ENCODE measurements at places on chromosomes 2 and 18.

- no peak for DNase-seq
These were observed 285.7 kb downstream of the TCF4 start for GRCh38 chr18:55302167-55302833.

- DNase-seq = no peak
These were observed 371.7 kb downstream of the TNS1 start for GRCh38 chr2:217631115-217631514.

DNA sequence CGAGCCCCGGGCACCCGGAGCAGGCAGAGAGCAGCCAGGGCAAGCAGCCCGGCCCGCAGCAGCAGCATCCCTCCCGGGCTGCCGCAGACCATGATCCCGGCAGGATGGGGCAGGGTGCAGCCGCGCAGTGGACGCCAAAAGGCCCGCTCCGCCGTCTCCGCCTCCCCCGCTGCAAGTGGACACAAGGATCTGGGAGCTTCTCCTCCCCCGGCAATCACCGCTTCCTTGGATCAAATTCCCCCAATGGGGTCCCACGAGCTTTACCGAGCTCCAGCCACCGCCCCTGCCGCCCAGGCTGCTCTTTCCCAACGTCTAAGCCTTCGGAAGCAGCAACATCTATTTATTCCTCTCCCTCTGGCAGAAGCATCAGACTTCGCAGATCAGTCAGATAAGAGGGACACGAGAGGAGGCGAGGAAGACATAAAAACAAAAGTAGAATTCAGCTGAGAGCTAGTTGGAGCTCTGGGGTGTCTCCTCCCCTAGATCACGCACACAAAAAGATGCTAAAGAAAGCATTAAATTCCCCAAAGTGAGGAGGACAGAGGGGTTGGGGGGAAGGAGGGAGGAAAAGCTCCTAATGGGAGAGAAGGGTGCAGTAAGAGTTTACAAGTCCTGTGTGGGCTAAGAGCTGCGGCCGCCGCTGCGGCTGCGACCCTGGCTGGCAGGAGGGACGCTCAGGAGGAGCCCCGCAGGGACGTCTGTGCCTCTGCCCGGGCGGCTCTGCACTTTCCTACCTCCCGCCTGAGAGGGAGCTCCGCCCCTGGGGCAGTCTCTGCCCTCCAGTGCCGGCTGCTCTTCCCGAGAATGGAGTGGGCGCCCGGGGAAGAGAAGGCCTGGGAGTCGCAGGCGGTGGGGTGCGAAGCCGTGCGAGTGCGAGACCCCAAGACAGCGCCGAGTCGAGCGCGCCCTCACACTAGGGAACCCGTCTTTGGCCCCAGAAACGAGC, at the start of gene FRZB:
Gene FRZB (minus strand): TSS at position 177 of the 946 bp plus-strand sequence. CDS start 85 bp downstream, at position 92.
- peak; percentile 30 for DNase-seq

- no peak for DNase-seq
These were observed 127.1 kb downstream of the STK39 start for GRCh38 chr2:168120310-168120709.

DNA sequence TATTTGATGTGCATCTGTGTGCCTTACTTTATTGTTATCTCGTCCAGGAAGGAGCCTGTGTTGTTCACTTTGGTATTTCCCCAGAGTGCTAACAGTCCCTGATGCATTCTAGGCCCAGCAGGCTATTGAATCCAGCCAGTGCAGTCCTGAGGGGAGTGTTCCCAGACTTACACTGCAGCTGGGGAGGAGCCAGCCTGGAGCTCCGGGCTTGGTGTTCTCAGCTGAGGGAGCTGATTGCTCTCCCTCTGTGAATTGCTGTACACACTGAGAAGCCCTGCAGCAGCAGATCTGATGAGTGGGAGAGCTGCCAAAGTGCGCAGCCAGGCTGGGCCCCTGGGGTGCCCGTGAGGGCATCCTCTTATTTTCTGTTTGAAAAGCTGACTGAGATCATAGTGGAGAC, 159.2 kb downstream of the GALNT3 start:
- DNase-seq = no peak

GRCh38 chr2:176818617-176819016, 394.0 kb upstream of the HNRNPA3 start:
- DNase-seq = no peak

GRCh38 chr2:223884399-223884798, 47.0 kb upstream of the AP1S3 start:
- DNase-seq = peak; percentile 25

DNA sequence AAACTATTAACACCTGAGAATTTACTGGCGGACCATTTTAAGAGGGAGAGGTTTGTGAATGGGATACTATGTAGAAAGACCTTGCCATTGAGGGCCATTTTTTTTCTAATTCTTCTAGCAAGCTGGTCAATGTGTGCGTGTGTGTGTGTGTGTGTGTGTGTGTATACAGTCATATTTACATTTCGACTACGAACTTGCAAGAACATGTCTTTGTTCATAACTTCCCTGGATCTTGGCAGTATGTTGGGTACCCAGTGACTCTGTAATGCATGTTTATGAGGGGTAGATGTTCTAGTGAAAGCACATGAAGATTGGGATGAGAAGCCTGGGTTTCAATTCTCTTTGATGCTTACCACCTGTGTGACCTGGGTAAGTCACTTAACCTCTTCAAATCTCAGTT, 133.6 kb downstream of the UBE2E3 start:
- no peak for DNase-seq

GRCh38 chr2:208046686-208047085, 21.4 kb upstream of the PLEKHM3 start:
- DNase-seq = no peak

DNA sequence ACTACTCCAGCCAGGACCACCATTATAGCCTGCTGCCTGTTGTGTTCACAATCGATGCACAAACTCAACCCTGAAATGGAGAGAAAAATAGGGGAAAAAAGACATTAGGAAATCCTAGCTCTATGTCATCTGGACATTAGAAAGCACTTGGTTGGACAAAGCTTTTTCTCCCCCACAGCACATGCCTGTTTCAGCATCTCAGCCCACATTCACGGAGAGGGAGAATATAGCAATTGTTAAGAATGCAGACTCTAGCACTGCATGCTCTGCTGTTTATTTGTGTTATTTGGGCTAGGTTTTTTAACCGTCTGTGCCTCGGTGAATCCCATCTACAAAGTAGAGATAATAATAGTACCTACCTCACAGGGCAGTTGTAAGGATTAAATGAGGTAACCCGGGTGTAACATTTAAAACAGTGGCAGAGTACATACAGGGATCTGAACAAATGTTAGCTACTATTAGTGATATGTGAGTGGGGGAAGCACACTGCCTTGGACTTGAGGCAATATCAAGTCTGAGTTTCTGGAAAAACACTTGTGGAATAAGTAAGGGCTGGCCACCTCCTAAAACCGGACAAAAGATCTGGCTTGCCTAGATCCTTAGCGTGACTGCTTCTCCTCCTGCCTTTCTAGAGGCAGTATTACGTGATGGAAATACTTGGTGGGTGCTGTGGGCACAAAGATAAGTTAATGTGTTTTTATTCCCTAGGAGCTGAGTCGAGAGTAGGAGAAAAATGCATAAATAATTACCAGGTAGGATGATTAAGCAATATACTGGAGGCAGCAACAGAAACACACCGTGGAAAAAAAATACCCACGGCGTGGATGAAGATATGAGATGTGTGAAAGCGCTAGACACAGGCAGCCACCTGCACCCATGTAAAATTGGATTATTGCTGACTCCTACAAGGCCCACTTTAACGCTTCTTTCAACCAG, 1.0 kb upstream of the PPP1CB start:
- no peak for DNase-seq

DNA sequence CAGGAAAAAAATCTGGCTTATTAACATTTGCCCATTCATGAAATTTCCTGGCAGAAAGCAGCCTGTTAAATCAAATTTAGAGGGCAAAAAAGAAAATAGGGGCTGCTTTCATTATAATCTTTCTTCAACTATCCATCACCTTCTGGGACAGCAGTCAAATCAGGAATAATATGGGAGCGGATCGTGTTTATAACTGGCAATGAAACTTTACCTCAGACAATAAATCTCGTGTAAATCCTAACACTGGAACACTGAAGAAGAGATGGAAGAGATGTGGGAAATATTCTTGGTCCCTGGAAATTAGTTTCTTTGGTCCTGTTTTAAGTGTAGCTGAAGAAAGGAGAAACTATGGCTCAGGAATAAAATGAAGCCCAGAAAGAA, 77.5 kb upstream of the SERTAD2 start:
- DNase-seq = no peak

- no peak for DNase-seq
These were observed 32.9 kb downstream of the SERPINB7 start for GRCh38 chr18:63808125-63808524.

GRCh38 chr2:45224993-45225380, 215.7 kb upstream of the SIX2 start:
- DNase-seq = no peak

DNA sequence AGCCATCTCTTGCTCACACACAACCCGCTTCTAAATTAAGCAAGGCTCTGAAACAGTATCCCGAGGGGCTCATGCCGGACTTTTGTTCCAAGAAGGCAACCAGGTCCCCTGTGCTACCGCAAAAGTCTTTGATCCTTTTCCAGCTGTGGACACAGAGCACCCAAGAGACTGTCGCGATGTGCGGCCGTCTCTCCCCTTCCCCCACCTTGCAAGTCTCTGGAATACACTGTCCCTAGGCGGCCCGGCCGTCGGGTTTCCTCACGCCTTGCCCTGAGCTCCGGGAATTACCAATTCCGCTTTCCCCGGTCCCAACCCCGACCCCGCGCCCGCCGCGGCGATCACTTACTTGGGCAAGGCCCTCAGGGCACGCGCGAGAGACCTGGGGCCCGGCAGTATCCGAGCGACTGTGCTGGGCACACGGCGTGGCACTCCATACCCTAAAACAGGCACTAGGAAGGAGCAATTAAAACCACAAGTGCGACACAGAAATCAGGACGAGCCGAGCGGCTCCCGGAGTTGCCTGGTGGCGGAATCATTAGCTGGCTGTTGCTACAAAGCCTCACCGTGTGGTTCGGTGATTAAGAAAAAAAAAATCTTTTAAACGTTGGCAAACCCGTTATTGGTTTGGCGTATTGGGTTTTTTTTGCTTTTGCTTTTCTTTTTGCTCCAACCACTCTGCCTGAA, 2.2 kb upstream of the DLX1 start:
- no peak for DNase-seq

DNA sequence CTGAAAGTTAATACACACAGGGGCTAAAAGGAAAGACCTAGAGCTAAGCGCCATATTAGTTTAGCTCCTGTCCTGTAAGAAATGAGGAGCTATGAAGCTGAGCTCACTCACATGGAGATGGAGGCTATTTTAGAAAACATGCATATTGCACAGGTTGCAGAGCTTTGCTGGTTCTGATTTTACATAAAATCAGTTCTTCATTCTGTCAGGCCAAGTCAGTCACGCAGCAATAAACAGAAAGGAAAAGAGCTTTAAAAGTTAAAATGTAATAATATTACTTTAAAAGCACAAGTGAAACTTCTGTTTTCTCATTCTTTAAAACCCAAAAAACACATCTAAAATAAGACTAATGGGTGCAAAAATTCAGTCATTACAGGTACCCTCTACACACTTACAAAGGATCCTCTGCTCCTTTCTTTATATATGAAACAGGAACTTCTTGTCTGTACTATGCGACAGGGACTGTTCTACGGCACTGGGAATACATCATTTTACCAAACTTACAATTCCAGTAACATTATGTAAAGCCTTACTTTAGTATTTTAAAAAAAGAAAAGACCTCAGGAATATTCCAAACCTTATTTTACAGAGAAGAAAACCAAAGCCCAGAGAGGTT, 113.8 kb downstream of the THADA start:
- DNase-seq = no peak

DNA sequence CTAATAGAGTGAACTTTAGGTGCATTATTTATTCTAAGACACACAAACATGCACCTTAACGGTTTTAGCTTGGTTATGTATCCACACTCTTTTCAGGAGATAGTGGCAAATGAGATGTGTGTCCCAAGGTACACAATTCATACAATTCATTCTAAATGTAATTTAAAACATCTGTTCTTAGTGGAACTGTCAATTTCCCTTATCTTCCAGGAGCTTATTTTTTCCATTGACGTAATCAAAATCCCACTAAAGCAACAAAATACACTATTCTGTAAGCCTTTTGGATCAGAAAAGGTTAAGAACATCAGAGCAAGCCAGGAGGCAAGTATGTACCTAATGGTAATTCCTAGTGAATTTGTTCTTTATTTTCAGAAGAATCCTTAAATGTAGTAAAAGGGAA, 19.8 kb downstream of the EIF2AK3 start:
- DNase-seq = no peak

DNA sequence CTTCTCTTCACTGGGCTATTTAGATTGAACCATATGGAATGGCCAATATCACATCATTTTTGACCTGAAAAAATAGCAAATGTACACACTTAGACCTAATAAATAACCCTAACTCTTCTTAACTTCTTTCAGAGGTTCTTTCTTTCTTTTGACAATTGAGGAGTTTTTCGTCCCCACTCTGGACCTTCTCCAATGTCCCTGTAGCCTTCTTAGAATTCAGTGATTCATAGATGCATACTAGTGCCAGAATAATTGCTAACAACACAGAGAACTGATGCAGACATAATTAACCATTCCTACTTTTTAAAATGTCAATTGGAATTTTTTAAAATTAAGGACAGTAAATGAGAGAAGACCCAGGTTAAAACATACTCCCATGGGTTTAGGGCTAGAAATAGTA, 20.0 kb downstream of the DAPL1 start:
- no peak for DNase-seq

DNA sequence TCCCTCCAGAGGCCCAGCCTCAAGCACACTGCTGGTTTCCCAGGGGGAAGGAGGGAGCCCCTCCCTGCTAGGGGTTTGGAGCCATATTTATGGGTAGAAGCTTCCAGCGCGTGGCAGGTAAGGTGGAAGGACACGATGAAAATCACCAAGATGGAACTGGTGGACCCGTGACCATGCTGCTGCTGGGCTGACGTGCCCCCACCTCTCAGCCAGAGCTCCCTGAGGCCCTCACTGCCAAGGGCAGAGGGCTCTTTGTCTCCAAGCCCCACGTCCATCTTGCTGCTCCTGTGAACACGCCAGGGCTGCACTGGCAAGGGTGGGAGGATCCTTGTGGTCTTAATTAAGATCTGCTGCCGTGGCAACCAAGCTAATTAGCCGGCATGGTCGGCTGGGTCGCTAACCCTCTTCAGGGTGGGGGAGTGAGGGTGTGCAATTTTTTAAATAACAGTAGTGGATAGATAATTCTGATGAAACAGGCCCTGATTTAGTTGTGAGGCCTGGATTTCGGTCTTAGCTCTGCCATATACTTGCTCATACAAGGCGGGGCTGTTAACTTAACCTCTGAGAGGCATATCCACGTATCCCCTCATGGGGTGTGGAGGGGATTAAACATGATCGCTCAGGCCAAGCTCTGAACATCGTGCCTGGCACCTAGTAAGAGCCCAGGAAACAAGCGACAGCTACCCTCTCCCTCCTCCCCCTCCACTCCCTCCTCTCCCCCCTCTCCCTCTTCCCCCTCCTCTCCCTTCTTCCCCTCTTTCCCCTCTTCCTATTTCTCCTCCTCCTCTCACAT, 232.8 kb downstream of the CELF4 start:
- DNase-seq = no peak

GRCh38 chr18:8262221-8262620, 347.0 kb upstream of the RAB12 start:
- no peak for DNase-seq

- no peak for DNase-seq
These were observed 797.6 kb upstream of the CDH2 start for GRCh38 chr18:28974504-28974903.

GRCh38 chr2:207073801-207074678, 91.7 kb downstream of the KLF7 start:
- no peak for DNase-seq

- DNase-seq = no peak
These were observed 770.0 kb upstream of the ZEB2 start for GRCh38 chr2:145289946-145290345.
